ENCODE measurements at places on chromosomes 13 and 19.

GRCh38 chr19:16799740-16800139 is 29.5 kb upstream of the SIN3B start:
- DNase-seq = no peak

DNA sequence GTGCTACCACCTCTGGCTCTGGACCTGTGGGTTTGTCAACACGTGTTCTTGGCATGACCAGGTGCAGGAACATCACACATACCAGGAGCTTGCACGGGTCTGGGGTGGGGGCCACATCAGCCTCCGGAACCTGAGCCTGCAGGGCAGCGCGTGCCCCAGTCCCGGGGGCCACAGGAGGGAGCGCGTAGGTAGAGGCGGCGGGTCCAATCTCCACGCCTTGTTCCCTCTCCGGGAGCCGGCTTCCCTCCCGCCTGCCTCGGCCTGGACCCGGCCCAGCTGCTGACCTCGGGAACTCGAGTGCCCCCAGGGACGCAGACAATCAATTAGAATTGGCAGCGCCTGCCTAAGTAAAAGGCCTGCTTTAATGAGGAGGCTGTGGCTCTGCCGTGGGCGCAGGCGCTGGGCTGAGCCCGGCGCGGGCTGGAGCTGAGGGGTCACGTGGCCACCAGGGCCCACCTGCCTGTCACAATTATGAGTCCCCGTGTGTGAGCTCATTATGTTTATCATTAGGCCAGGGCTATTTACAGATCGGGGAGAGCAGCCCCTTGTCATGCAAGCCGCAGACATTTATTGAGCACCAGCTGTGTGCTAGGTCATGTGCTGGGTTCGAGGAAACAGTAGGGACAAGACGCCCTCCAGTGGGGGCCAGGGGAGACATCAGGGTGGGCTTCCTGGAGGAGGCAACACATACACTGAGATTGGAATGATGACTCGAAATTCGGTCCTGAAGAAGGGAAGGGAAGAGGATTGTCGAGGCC is 32.2 kb upstream of the TNFAIP8L1 start:
- DNase-seq = peak; percentile 43

DNA sequence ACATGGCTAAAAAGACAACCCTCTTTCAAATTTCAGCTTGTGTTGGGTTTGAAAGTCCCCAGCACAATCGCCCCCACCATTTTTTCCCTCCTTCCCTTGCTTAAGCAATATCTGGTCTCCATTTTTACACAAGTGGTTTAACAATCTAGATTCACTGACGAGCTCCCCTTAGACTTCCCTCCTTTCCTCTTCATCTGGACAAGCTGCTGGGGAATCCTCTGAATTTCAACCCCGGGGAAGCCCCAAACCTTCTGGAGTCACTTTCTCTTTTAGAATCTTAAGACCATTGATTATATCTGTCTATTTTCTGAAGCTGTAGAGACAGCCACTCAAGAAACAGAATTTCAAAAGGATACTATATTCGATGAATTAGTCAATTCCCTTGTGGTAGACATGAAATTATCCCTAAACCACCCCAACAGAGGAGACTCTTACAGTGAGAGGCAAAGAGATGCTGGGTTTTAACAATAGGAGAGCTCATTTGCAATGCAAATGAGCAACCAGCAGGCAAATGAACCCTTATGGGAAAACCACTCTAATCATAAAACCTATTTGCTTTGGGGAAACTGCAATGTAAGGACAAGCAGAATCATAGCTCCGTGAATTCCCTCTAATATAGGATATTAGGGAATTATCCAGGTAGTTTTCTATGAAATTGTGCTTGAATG is 78.9 kb downstream of the TEX26 start:
- DNase-seq = no peak

- DNase-seq = no peak
Observed at GRCh38 chr19:16061943-16062342, 14.4 kb upstream of the TPM4 start.

DNA sequence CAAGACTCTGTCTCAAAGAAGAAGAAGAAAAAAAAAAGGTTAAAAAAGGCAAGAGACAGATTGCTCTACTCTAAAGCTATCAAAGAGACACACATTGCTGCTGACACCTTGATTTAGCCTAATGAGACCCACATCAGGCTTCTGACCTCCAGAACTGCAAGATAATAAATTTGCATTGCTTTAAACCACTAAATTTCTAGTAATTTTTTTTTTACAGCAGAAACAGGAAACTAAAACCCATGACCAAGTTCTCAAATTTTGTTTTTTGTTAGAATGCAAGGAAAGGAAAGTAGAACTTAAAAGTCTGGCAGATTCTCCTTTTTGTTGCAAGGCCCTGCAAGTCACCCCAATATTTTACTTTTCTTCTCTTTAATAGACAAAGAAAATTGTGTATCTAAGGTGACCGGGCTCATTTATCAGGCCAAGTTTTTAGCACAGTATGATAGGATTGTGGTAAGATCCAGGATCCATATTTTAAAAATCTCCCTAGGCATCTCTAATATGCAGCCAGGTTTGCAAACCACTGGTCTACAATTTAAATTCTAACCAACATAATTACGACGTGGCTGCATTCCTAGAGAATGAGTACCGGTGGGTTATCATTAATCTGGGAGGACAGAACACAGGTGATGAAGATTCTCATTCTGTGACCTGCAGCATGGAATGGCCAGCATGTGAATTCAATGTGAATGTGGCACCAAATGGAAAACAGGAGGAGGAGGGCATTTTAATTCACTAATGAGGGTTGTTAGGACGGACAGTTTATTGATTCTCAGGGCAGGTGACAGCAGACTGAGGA is 56.7 kb upstream of the MED4 start:
- no peak for DNase-seq

DNA sequence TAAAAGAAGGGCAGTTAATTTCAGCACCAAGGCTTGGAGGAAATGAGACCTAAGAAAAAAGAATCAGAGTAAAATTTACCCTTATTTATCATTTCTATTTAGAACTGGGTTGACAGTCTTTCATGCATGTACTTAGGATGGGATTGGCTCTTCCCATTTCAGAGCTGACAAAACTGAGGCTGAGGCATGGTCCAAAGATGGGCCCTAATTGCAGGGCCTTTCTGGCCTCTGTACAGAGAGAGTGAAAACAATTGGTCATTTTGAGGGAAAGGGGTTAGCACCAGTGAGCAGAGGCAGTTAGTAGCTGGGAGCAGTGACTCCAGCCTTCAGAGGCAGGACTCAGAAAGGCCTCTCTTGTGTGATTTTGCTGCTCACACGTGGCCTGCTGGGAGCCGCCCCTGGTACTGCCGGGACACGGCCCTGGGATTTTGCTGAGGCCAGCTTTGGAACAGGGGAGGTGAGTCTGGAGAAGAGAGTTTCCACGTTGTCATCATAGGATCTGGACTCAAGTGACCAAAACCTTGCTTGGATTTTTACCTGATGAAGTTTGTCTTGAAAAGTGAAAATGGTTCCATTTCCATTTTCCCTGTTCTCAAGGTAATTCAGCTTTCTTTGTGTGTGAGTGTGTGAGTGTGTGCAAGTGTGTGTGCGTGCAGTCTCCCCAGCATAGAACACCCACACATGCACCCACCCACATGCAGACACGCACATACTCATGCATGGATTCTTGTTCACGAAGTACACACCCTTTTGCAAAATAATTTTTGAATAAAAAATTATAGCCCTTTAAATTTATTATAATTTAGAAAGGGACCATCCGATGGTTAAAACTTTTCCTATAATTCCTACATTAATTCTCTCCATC is at the start of gene ZNF536:
ZNF536 (plus strand) TSS at position 425 of the 865 bp plus-strand sequence. CDS start 71,179 bp downstream, outside the sequence.
- peak; percentile 29 for DNase-seq

- DNase-seq = no peak
Observed at GRCh38 chr19:17108453-17108784, 32.8 kb downstream of the MYO9B start.

- DNase-seq = peak; percentile 82
Observed at GRCh38 chr19:51607920-51608562, 22.2 kb downstream of the SIGLEC5 start.

- DNase-seq = peak; percentile 87
Observed at GRCh38 chr19:19434483-19435045, 29.1 kb downstream of the GATAD2A start.

- no peak for DNase-seq
Observed at GRCh38 chr19:6514089-6514488, 12.0 kb upstream of the TUBB4A start.

DNA sequence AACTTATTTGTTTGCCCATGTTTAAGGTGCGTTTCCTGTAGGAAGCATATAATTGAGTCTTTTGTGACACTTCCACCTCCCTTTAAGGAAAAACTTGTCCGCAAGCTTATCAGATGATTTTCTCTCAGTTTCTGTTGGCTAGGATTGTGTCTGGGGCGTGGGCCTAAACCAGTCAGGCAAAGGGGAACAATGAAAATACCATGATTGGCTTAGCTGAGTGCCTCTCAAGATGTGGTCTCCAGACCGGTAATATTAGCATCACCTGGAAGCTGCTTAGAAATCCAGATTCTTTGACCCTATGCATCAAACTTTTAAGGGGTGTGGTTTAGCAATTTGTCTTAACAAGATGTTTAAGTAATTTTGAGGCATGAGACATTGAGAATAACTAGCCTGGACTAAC is 20.0 kb downstream of the SLAIN1 start:
- no peak for DNase-seq

DNA sequence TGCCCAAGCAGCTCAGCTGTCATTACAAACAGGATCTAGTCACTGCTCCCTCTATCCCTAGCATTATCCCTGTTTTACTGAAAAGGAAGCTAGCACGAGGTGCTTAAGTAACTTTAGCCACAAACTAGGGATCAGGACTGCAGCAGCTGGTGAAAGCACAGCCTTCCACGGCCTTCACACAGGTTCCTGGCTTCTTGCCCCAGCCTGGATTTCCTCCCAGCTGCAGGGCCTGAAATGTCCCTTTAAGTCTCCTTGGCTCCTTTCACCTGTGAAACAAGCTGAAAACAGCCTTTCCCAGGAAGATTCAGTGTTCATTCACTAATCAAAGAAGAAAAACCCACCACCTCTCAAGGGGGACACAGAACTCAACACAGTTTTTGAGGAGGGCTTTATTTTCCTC is 754.5 kb downstream of the DIAPH3 start:
- DNase-seq = peak; percentile 43

DNA sequence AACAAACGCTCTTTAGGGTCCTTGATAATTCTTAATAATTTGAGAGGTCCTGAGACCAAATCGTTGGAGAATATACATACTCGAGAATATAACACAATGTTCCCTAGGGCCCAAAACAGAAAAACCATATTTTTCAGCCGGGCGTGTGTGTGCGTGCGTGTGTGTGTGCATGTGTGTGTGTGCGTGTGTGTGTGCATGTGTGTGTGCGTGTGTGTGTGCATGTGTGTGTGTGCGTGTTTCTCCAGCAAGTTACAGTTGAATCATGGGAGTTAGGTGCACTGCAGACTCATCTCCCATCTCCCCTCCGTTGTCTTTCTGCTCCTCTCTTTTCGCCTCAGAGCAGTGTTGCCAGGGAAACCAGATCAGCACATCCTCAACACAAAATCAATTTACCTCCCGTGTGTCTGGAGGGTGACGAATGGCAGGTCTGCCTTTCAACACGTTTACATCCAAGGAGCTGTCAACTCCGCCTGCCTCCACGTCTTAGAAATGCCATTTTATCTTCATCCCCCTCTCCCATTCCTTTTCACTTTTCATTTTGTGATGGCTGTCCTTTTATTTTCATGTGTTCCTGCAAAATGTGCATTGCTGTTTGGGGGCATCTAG is 8.3 kb upstream of the PNMA8B start:
- no peak for DNase-seq

DNA sequence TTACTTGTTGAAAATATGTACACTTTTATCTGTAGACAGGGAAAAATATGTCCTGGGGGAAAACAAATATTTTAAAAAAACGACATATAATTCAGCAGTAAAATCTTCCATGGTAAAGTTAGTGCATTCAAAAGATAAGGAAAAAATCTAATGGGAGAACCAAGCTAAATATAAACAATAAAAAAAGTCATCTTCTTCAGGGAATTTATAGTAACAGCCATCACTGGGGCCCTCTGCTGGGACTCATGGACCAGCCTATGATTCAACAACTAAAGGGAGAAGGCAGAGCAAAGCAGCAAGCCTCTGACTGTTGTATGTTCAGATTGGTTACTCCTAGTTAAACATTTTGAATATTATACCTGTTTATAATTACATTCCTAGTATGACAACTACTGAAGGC is 93.0 kb downstream of the ITGBL1 start:
- DNase-seq = peak; percentile 14

DNA sequence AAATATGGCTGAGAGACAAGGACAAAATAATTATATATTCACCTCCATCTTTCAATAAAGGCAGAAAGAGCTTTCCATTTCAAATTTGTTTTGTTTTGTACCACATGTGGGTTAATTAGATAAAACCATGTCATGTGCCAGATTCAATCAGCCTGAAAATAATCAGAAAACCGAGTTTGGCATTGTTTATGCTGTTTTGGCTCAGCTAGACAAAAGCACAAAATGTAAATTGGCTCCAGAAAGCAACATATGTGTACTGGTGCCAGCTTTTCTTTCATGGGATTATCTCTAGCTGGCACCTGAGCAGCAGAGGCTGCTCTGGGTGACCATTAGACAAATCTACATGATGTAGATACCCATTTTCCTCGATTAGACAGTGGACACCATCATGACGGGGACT is 9.2 kb upstream of the DNAJC15 start:
- DNase-seq = no peak

GRCh38 chr13:112145551-112146360 is 78.8 kb downstream of the SOX1 start:
- no peak for DNase-seq

GRCh38 chr13:98385606-98386005 is 191.3 kb downstream of the STK24 start:
- DNase-seq = no peak

GRCh38 chr13:35881360-35881759 is 249.8 kb downstream of the DCLK1 start:
- DNase-seq = peak; percentile 14

- no peak for DNase-seq
Observed at GRCh38 chr13:32629313-32629712, 43.1 kb downstream of the PDS5B start.

DNA sequence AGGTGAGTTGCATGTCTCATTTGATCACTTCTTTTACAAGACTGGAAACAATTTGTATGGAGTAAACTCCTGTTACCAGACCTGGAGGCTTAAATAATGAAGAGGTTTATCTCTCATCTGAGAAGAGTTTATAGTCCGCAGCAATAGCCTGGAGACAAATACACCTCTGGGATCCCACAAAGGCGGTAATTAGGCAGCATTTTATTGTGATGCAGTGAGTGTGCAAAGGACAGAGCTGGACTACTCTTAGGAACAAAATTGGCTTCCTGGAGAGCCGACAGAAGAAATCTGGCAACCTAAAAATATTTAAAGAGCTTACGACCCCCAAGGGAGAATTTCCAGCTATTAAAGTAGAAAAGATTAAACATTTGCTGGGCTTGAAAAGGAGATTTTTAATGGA is 11.8 kb upstream of the KATNAL1 start:
- DNase-seq = no peak

- peak; percentile 47 for DNase-seq
Observed at GRCh38 chr13:27481766-27482165, 31.4 kb upstream of the MTIF3 start.

DNA sequence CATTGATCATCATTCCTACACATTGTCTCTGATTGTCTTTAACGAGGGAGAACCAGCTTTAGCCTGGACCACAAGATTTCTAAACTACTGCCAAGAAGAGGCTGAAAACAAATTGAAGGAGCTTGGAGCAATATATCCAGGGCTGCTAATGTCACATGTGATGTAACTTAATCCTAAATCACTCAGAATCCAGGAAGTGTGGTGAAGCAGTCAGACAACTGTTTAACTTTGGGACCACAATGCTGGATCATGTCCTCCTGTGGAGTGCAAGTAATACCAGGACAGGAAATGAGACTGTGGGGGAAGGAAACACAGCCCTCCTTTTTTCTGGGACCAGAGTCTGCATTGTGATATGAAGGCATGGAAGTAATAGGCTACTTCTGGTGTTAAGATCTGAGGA is 430.2 kb downstream of the KCTD12 start:
- no peak for DNase-seq

GRCh38 chr13:98998831-98999638 is 21.2 kb upstream of the DOCK9 start:
- peak; percentile 46 for DNase-seq

Data from AG20443 (cell line).